Colonic mucosa (tissue), 4 donors: ENCODE measurements at places on chromosomes 1 and 21. TPM values are rescaled to one million over a fixed set of nuclear protein-coding genes. Genes with fewer than 3 reads are reported as not detected.

DNA sequence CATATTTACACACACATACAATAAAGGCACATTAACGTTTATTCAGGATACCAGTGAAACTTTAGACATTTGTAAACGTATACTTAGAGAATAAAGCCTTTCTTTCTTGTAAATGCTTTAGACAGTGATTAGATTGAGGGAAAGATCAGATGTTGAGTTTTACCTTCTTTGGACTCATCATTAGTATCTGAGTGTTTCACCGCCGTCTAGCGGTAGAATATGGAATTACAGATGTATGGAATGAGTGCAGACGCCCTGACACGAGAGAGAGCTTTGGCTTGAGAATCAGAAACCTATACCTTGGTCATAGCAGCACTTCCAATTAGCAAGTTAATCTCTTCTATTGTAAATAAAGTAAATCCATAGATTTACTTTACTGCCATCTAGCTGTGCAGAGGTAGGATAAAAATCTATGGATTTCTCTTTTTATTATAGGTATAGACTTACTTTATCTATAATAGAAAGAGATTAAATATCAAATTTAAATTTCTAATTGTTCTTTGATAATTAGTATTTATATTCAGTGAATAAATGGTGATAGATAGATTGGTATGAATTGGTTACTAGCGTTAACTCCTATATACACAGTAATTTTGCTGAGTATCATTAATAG lies 12.6 kb downstream of the FLG2 start:
- H3K4me3 ChIP-seq: no peak overlapping the region
- no peaks in the 10 kb centered on the region for H3K27me3 ChIP-seq
- H3K4me1 ChIP-seq: no peaks in the 10 kb centered on the region
- H3K36me3 ChIP-seq: no peaks in the 10 kb centered on the region
- DNase-seq: peak; percentile 53

- no peak overlapping the region for H3K27ac ChIP-seq
- H3K36me3 ChIP-seq: no peaks in the 10 kb centered on the region
- no peak overlapping the region for H3K4me3 ChIP-seq
- no peaks in the 10 kb centered on the region for H3K4me1 ChIP-seq
- no peaks in the 10 kb centered on the region for H3K27me3 ChIP-seq
- DNase-seq: peak; percentile 18
Measured at GRCh38 chr1:48619539-48619938, 147.5 kb upstream of the SPATA6 start.

DNA sequence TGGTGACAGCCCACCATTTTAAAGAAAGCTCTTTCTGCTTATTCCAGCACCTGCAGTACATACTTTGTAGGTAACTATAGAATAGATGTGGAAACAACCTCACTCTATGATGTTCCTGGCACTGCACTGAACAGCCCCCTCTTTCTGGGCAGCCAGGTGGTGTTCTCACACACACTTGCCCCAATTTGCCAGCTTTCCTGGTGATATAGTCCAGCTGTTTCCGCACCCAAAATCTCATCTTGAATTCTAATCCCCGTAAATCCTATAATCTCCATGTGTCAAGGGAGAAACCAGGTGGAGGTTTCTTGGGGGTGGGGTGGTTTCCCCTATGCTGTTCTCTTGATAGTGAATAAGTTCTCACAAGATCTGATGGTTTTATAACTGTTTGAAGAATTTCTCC lies 102.2 kb downstream of the FCRL5 start:
- no peaks in the 10 kb centered on the region for H3K36me3 ChIP-seq
- H3K4me1 ChIP-seq: no peaks in the 10 kb centered on the region
- H3K27ac ChIP-seq: no peak overlapping the region
- no peak for DNase-seq
- no peak overlapping the region for H3K4me3 ChIP-seq
- H3K27me3 ChIP-seq: no peaks in the 10 kb centered on the region

- H3K4me3 ChIP-seq: no peak overlapping the region
- no peaks in the 10 kb centered on the region for H3K27me3 ChIP-seq
- no peak for DNase-seq
- H3K27ac ChIP-seq: peak overlapping the region; percentile 47
- H3K4me1 ChIP-seq: peaks cover 46% of the 10 kb centered on the region
Measured at GRCh38 chr1:156489935-156490293, 10.7 kb downstream of the MEF2D start.

GRCh38 chr1:209629621-209630382 lies 22.4 kb downstream of the LAMB3 start:
- H3K4me1 ChIP-seq: no peaks in the 10 kb centered on the region
- H3K27me3 ChIP-seq: no peaks in the 10 kb centered on the region
- peaks cover 6% of the 10 kb centered on the region for H3K36me3 ChIP-seq
- H3K4me3 ChIP-seq: no peak overlapping the region
- no peak for DNase-seq

The PYGO2 gene
- 33.8 TPM for total RNA-seq

The DNM3 gene
- total RNA-seq: 2.6 TPM

DNA sequence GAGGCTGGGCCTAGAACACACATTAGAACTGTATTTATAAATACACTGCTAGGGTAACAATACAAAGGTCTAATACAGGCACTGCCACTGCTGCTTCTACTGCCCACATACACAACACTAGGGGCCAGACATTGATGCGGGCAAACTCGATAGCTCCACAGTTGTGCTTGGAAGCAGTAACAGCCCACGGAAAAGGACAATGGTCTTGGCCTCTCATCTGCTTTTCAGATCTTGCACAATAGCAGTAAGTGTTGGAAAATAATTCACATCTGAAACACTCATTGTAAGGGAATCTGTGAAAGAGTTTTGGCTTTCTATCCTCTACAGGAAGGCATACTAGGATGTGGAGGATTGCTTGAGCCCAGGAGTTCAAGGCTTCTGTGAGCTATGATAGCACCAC lies 6.9 kb upstream of the SPOCD1 start:
- no peaks in the 10 kb centered on the region for H3K36me3 ChIP-seq
- H3K27me3 ChIP-seq: no peaks in the 10 kb centered on the region
- H3K27ac ChIP-seq: no peak overlapping the region

DNA sequence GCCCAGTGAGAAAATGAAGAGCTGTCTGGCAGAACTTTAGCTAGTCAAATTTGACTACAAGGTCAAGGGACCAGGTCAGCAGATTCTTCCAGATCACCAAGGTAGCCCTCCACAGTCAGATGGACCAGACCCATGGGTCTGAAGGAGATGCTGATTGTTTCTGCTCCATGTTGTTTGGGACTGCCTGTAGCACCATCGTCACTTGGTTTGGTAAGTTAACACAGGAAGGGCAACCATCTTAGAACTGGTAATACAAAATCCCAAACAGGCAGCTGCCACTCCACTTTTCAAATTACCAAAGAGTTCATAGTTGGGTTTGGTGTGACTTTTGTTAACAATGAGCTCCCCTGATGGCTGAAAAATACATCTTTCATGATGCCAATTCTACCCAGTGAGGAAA lies 9.0 kb downstream of the ITPKB start:
- H3K4me3 ChIP-seq: no peak overlapping the region
- H3K36me3 ChIP-seq: no peaks in the 10 kb centered on the region
- DNase-seq: no peak
- no peaks in the 10 kb centered on the region for H3K4me1 ChIP-seq

GRCh38 chr1:112779665-112780526 lies 64.8 kb upstream of the PPM1J start:
- H3K4me3 ChIP-seq: no peak overlapping the region
- no peaks in the 10 kb centered on the region for H3K36me3 ChIP-seq
- no peak for DNase-seq
- H3K27me3 ChIP-seq: no peaks in the 10 kb centered on the region
- H3K4me1 ChIP-seq: no peaks in the 10 kb centered on the region

The CDA gene
- 110 TPM for total RNA-seq

DNA sequence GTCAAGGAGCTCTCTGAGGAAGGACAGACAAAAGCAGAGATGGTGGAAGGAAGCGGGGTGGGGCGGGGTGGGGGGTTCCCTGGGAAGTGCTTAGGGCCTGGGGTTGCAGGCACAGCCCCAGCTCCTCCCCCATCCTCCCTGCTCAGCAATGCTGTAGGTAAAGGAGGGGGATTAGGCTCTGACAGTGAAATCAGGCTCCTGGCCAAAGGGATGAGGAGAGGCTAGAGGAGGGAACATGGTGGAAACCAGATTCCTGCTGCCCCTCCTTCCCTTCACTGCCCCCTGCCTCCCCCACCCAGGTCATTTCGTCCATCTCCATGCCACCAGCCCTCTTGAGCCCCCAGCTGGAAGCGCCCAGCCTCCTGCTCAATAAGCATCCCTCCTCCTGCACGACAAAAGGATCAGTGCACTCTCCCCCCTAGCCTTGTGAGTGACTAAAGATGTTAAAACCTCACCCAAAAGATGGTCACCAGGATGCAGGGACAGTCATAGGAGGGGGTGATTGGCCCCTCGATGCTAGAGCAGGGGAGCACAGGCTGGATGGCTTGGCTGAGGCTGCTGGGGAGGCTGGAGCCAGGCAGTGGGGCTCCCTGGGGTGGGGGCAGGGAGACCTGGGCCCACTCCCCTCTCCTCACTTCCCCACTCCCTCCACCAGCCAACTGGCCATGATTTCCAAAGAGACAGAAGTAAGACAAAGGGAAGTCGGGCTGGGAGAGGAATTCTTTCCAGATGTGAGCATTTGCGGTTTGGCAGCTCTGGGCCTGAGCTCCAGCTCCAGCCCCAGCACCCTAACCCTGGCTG lies 2.2 kb upstream of the CRABP2 start:
- no peak overlapping the region for H3K4me3 ChIP-seq
- no peaks in the 10 kb centered on the region for H3K36me3 ChIP-seq
- no peak for DNase-seq
- H3K27ac ChIP-seq: no peak overlapping the region
- peaks cover 9% of the 10 kb centered on the region for H3K27me3 ChIP-seq

The SYPL2 gene
- 0.12 TPM for total RNA-seq

- no peaks in the 10 kb centered on the region for H3K27me3 ChIP-seq
- H3K4me1 ChIP-seq: no peaks in the 10 kb centered on the region
- no peak for DNase-seq
- H3K36me3 ChIP-seq: no peaks in the 10 kb centered on the region
Measured at GRCh38 chr1:212981571-212982328, 31.4 kb downstream of the VASH2 start.

The MAP10 gene
- total RNA-seq: 2.4 TPM

DNA sequence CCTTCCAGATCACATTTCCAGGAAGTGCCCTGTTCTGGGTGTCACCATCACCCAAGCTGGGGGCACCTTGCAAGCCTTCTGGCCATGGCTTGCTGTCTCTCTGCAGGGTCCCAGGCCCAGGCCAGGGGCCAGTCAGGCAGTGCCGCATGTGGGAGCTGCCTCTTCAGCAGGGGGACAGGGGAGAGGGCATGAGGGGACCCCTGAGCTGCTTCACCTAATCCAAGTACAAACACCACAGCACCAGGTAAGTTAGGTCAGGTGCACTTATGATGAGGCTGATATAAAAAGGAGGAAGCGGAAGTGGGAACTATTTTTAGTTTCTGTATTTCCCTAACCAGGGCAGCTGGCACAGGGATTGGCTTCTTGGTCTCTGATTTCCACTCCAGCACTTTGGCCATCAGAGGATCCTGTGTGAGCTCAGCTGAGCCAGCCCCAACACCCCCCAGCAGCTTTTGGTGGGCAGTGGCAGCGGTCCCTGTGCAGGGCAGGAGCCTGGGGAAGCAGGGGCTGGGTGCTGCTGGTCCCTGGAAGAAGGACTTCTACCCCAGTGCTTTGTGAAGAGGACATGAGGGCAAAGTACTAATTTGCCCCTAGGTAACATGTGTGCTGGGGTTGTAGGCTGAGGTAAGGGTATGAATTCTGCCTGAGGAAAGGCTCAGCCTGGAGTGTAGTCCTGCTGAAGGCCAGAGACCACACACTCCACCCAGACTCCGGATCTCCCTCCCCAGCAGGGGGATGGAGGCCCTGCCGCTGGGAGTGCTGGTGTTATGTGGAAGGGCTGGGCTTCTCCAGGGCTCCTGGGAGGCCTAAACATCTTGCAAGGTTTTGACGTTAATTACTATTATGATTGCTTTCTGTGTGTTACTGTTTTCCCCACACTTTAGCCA lies 3.3 kb upstream of the PCBP3 start:
- peak overlapping the region; percentile 74 for H3K27ac ChIP-seq
- no peak for DNase-seq
- no peaks in the 10 kb centered on the region for H3K27me3 ChIP-seq
- no peaks in the 10 kb centered on the region for H3K36me3 ChIP-seq
- no peak overlapping the region for H3K4me3 ChIP-seq
- H3K4me1 ChIP-seq: peaks cover 16% of the 10 kb centered on the region

The PCBP3 gene
- total RNA-seq: 5.3 TPM

- DNase-seq: no peak
- H3K4me3 ChIP-seq: no peak overlapping the region
- no peaks in the 10 kb centered on the region for H3K4me1 ChIP-seq
- H3K36me3 ChIP-seq: no peaks in the 10 kb centered on the region
Measured at GRCh38 chr1:245604979-245605378, 450.2 kb downstream of the KIF26B start.

DNA sequence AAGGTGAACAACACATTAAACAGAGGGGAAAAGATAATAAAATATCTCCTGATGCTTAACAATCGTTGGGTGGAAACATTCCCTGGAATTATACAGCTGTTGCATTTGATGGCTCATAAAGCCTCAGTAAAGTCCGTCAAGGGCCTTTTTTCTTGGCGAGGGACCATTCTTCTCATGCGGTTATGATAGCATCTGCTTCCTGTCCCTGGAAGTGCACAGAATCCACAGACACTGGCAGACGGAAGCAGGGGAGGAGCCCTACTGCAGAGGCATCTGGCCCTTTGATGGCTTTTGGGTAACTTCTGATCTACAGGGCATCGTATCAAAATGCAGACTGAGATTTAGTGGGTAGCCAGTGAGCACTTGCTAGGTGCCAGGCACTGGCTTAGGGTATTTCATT lies 286.9 kb downstream of the KIF26B start:
- DNase-seq: no peak
- no peak overlapping the region for H3K4me3 ChIP-seq
- H3K4me1 ChIP-seq: no peaks in the 10 kb centered on the region
- H3K36me3 ChIP-seq: no peaks in the 10 kb centered on the region
- no peak overlapping the region for H3K27ac ChIP-seq

- H3K4me1 ChIP-seq: peaks cover 3% of the 10 kb centered on the region
- no peaks in the 10 kb centered on the region for H3K27me3 ChIP-seq
- H3K27ac ChIP-seq: no peak overlapping the region
- no peak for DNase-seq
- H3K36me3 ChIP-seq: no peaks in the 10 kb centered on the region
- H3K4me3 ChIP-seq: no peak overlapping the region
Measured at GRCh38 chr1:180175291-180175690, 20.6 kb downstream of the QSOX1 start.

The CFAP45 gene
- total RNA-seq: not detected

The TMEM52 gene
- 3.5 TPM for total RNA-seq

The RIPPLY3 gene
- 0.21 TPM for total RNA-seq

- H3K36me3 ChIP-seq: no peaks in the 10 kb centered on the region
- peak overlapping the region; percentile 45 for H3K27ac ChIP-seq
- H3K27me3 ChIP-seq: no peaks in the 10 kb centered on the region
Measured at GRCh38 chr1:10387677-10388386, 11.0 kb upstream of the PGD start.

DNA sequence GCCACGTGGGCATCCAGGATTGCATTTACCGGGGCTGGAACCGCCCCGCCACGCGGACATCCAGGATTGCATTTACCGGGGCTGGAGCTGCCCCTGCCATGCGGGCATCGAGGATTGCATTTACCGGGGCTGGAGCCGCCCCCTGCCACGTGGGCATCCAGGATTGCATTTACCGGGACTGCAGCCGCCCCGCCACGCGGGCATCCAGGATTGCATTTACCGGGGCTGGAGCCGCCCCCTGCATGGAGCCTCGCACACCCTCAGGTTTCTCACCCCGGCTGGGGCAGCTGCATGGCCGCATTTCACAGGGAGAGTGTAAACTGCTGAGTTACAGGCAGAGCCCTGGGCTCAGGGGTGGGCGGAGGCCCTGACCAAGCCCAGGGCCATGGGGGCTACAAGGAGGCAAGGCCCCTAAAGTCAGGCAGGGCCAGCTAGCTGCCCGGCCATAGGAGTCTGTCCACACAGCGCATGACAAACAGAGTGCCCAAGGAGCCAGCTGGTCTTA lies 166.8 kb upstream of the ARHGEF16 start:
- no peaks in the 10 kb centered on the region for H3K4me1 ChIP-seq
- H3K27ac ChIP-seq: no peak overlapping the region
- no peaks in the 10 kb centered on the region for H3K36me3 ChIP-seq
